ENCODE measurements at places on chromosomes 6 and 20.

- DNase-seq = no peak
Observed at GRCh38 chr6:170288091-170288631, 2.7 kb downstream of the DLL1 start.

DNA sequence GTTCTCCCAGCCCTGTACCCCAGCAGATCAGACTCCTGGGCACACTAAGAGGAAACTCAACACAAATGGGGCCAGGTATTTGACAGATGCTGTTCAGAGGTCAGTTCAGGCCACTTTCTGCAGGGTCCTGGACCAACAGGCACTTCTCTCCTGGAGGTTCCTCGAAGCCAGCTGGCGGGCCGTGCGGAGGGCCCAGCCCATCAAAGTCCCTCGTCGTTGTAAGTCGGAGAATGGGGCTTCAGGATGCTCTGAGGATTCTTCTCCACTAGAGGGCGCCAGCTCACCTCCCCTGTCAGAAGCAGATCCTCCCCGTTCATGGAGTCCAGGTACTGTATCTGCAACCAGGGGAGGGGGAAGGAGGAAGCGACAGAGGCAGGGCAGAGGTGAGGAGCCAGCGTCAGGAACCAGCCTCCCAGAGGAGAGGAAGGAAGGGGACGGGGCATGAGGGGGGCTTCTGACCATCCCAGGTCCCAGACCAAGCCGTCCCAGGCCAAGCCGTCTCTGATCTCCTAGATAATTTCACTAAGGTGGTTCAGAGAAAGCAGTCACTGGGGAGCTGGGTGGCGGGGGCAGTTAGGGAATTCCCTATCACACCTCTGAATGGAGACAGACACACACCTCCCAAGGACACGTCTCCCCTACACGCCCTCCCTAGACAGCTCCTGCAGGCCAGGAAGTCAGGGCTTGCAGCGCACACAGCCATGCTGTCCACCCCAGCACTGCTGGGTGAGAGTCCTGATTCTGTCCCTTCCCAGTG, 11.7 kb upstream of the FAM83C start:
- DNase-seq = peak; percentile 81

- DNase-seq = no peak
Observed at GRCh38 chr20:10647471-10647870, 26.3 kb downstream of the JAG1 start.

DNA sequence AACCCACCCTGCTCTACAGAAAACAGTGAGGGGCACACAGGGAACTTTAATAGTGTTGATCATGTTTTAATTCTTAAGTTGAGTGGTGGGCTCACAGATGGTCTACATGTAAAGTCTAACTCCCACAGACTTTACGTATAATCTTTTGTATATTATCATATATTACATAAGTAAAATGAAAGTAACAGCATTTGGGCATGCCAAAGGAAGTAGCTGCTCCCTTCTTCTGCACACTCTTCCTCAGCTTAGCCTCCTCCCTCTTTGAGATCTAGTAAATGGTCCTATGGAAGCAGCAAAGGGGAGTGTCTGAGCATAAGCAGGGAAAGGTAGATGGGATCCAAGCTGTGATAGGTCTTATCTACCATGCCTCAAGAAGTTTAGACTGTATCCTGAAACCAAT, 11.2 kb downstream of the MED20 start:
- no peak for DNase-seq

DNA sequence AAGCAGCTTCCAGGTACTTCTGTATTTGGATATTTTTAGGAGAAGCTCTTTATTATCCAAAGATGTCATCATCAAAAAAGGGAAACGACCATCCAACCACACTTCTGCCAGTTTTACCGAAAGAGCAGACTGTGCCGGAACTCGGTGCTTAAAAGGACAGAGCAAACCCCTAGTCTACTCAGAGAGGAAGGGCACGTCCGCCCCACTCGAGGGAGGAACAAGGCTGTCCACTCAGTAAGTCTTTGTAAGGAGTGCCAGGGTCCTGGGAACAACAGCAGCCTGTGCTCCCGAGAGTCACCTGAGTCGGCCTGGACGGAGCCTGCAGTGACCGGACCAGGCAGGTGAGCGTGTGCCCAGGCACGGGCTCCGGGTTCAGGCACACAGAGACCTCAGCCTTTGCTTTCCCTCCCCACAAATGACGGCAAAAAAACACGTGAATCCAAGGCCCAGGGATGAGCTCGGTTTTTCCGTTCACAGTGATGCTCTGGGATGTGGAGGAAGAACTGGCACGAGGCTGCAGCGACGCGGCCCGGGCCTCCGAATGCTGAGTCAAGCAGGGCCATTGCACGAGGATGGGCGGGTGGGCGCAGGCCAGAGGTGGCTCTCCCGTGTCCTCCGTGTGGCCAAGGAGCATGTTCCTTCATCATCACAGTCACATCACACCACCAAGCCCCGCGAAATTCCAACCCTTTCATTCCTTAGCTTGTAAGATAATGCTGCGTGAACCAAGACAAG, 17.4 kb upstream of the SLCO4A1 start:
- no peak for DNase-seq

GRCh38 chr20:17024513-17025119, 202.2 kb upstream of the PCSK2 start:
- no peak for DNase-seq

- no peak for DNase-seq
Observed at GRCh38 chr20:25089662-25090061, 7.7 kb upstream of the VSX1 start.

DNA sequence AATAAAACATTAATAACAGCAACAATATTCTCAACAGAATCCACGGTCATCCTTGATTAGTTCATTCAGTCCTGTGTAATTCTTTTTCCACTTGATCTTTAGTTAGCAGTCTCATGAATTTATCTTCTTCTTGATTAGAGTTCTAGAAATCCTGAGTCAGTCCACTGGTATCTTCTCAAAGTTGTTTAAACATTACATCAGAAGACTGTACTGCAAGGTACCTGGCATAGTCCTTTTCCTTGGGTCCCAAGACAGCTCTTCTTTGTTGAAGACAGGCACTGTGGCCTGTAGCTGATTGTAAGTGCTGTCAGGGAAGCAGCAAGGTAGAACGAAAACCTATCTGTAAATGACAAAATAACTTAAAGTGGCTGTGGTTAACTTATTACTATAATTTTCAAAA, 11.8 kb downstream of the MAP3K4 start:
- DNase-seq = no peak

- DNase-seq = no peak
Observed at GRCh38 chr6:120348926-120349325, 985.4 kb downstream of the TBC1D32 start.

GRCh38 chr6:68635706-68636513, 828 bp downstream of the ADGRB3 start:
- peak; percentile 41 for DNase-seq

DNA sequence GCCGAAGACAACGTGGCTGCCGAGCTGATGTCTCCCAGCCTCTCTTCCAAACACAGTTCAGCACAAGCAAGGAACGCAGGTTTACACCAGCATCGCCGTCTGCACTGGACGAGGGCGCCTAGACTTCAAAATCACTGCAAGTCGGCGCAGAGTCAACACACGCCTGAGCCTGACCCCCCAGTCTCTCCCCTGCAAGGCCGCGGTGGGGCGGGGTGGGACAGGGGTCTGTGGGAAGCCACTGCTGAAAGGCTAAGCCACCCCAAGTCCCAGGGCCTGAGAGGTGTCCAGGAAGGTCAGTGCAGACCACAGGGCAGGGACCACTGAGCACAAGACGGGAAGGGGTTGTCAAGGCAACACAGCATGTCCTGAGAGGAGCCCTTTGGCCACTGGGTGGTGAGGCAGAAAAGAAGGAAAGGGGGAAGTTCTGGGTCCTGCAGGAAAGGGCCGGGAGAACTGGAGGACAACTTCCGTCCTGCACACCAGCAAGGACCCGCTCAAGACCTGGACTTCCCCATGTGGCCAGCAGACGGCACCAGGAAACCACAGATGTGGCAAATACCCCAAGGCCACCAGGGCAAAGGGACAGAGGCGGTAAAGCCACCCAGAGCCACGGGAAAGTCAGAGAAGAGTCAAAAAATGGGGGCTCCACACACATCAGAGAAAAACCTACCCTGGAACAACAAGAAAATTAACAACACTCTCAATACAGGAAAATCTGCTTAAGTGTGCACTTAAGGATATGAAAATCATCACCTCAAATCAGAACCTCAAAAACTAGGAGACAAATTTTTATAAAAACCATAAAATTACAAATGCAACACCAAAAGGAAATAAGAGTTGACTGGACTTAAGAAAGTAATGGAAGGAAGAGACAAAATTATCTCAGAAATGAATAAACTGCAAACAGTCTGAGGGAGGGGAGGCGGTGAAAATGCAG, 84.8 kb downstream of the TAF4 start:
- DNase-seq = no peak

DNA sequence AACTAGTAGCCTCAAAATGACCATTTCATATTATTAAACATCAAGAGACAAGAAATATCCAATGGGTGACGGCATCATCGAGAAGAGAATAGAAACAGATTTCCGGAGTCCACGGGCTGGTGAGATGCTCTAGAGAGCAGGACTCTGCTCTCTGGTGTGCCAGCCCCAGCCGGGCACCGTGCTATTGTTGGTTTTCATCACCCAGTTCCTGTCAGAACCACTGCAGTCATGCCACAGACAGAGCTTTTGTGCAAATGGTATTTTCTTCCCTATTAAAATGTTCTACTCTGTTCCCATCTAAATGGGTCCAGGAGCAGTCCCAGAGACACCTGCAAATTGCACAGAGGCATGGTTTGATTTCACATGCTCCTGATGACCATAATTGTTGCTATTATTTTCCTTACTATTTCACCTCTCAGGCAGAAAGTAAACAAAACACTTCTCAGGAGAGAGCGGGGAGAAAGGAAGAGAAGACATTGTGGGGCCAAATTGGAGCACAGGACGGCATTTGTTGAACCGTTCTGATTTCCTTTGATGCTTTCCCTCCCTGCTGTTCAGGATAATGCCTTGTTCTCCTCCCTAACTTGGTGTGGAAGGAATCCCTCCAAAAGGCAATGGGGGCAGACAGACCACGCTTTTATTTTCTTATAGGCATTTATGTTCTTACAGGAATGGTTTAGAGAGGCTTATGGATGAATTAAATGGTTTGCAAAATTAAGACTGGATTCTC, 11.4 kb upstream of the RAMACL start:
- DNase-seq = no peak

DNA sequence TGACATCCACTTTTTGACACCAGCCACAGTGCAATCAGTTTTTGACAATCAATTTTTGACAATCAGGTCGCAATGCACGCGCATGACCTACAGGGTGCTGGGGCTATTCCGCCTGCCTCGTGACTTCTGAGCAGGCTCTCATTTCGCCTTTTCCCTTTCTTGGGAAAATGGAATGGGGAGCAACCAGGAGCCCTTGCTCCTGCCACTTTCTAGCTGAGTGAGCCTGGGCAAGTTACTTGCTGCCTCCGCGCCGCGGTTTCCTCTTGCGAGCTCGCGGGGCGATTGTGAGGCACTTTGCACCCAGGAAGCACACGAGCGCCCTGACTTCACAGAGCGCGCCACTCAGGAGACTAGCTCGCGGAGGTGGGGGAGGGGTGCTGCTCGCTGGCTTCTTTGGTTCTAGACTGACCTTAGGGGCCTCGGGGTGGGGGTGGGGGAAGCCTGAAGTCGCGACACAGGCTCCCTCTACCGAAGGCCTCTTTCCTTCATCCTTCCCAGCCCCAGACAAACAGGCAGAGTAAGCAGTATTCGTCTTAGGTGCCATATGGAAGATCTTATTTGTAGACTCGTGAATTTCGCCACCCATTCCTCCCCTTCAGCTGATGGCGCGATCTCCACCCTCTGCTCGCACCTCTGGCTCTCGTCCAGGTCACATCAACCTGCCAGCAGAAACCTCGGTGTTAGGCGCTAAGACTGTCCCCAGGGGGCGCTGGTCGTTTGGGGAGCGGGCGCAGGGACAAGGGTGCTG, 4.6 kb downstream of the TP53TG5 start:
- DNase-seq = peak; percentile 95
